ENCODE measurements at places on chromosomes 4 and X. TPM values are rescaled to one million over a fixed set of nuclear protein-coding genes. Genes with fewer than 3 reads are reported as not detected.
A peak's percentile ranks its signal among the peaks of the same experiment; 100 is the strongest.

- no peaks in the 10 kb centered on the region for H3K27me3 ChIP-seq
- H3K36me3 ChIP-seq: no peaks in the 10 kb centered on the region
- peak overlapping the region; percentile 14 for H3K4me3 ChIP-seq
- H3K27ac ChIP-seq: peak overlapping the region; percentile 44
- no peak for DNase-seq
- peaks cover 22% of the 10 kb centered on the region for H3K4me1 ChIP-seq
Observed at GRCh38 chr4:56410247-56411062, 23.2 kb upstream of the AASDH start.

GRCh38 chr4:141464366-141464765 is 172.0 kb upstream of the IL15 start:
- H3K27me3 ChIP-seq: no peaks in the 10 kb centered on the region
- H3K27ac ChIP-seq: no peak overlapping the region
- H3K36me3 ChIP-seq: no peaks in the 10 kb centered on the region
- no peak for DNase-seq
- H3K4me3 ChIP-seq: no peak overlapping the region

DNA sequence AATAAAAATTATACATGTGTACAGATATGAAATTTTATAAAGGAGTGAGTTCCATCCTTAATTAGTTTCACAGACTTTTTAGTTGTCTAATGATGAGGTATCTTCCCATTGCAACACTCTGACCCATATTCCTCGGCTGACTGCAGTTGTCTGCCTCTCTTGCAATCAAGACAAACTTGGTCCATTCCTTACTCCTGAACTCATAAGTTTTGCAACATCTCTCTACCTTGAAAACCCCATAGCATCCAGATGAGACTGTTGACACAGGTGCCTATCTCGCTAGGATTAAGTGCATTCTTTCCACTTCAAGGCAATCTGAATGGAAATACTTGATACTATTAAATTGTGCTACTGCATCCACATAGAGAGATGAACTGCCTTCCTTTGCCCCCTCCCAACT is 2.3 kb downstream of the XKRX start:
- no peak overlapping the region for H3K27ac ChIP-seq
- no peaks in the 10 kb centered on the region for H3K27me3 ChIP-seq

DNA sequence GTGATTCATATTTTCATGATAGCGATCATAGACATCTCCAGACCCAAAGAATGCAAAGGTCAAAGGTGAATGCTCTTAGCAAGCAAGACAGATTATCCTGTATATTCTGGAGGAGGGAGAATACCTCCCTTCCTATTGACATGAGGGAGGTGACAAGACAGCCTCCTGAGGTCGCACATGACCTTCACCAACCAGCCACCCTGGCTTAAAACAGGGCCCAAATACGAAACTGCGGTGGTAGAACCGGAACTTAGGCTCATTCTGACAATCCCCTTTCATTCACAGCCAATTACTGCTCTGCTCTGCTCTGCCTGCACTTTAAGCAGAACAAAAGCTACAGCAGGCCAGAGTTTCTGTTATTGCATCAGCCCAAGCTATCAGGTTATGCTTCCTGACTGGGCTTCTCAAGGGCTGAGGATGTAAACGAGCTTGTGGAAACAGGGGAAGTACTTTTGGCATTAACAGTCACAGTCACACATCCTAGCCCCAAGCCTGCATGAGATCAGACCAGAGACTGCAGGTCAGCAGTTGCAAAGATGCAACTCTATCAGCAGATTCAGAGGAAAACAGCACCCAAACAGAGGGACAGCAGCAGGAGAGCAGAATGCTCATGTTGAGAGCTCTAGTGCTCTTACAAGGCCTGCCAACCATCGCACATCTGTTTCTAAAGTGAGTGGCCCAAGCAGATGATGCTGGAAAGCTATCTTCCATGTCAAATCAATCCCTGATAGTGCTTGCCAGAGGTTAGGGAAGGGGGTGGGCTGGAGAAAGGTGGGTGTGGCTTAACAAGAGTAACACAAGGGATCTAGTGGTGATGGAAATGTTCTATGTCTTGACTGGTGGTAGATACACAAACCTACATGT is 51.3 kb upstream of the MAP3K15 start:
- no peak for DNase-seq
- no peak overlapping the region for H3K27ac ChIP-seq
- no peaks in the 10 kb centered on the region for H3K36me3 ChIP-seq
- no peak overlapping the region for H3K4me3 ChIP-seq
- no peaks in the 10 kb centered on the region for H3K27me3 ChIP-seq

DNA sequence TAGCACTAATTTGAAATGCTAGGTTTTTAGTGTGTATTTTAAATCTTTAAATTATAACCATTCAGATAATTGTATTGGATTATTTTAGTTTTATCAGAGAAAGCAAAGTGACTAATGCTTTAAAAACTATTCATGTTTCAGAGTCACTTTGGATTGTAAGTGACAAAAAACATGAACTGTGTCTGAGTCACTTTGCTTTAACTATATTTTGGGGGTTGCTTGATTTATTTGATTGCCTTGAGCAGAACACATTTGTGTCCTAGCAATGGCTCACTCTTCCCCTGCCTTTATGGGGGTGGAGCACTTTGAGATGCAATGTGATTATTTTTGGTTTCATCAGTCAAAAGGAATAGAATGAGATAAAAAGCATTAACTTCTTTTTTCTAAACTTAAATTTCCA is 188.4 kb upstream of the ARX start:
- no peak for DNase-seq
- no peaks in the 10 kb centered on the region for H3K27me3 ChIP-seq
- H3K4me1 ChIP-seq: no peaks in the 10 kb centered on the region
- H3K27ac ChIP-seq: no peak overlapping the region

GRCh38 chr4:129239088-129239487 is 143.1 kb downstream of the C4orf33 start:
- H3K27ac ChIP-seq: no peak overlapping the region
- no peaks in the 10 kb centered on the region for H3K36me3 ChIP-seq
- no peaks in the 10 kb centered on the region for H3K4me1 ChIP-seq

GRCh38 chrX:19646282-19646681 is 131.0 kb upstream of the MAP3K15 start:
- H3K4me1 ChIP-seq: no peaks in the 10 kb centered on the region
- H3K27me3 ChIP-seq: no peaks in the 10 kb centered on the region
- no peak overlapping the region for H3K27ac ChIP-seq
- H3K4me3 ChIP-seq: no peak overlapping the region
- H3K36me3 ChIP-seq: no peaks in the 10 kb centered on the region

DNA sequence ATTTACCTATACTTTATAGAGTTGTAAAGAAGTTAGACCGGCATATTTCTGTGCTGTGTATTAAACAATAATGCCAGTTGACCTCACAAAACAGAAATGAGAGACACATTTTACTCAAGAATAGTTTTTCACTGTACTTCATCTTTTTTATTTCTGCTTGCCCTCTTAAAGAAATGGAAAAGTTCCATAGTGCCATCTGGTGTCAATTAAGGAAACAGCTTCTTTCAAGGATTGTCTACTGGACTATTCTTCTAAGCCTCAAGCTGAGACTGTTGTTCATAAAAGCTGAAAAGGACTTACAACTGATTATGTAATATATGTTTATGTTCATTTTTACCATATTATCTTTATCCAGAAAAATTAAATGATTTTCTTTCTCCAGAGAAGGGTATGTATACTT is 1523.7 kb downstream of the ARAP2 start:
- H3K4me1 ChIP-seq: peaks cover 3% of the 10 kb centered on the region
- H3K27ac ChIP-seq: no peak overlapping the region
- no peak overlapping the region for H3K4me3 ChIP-seq

DNA sequence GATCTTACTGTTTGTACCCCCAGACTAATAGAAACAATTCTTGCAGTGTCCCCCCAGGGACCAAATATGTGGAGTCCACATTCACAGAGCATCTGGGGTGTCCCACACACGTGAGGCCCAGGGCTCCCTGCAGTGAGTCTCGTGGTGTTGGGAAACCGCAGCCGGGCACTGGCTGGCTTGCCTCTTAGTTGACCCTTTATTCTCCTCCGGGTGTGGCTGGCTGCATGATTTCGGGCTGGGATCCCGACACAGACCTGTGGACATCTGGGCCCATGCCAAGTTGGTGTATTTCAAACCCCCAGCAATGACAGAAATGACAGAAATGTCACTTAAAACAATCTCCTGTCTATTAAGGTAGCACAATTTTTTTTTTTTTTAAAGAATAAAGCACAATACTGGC is 15.6 kb upstream of the CLDN24 start:
- no peaks in the 10 kb centered on the region for H3K36me3 ChIP-seq
- no peak for DNase-seq

GRCh38 chr4:183329954-183330742 is 7.9 kb upstream of the CLDN24 start:
- H3K4me3 ChIP-seq: no peak overlapping the region
- H3K27ac ChIP-seq: no peak overlapping the region
- no peaks in the 10 kb centered on the region for H3K27me3 ChIP-seq
- no peaks in the 10 kb centered on the region for H3K36me3 ChIP-seq
- DNase-seq: no peak

GRCh38 chr4:6962211-6963041 is 52.8 kb downstream of the TBC1D14 start:
- H3K27me3 ChIP-seq: no peaks in the 10 kb centered on the region
- no peaks in the 10 kb centered on the region for H3K4me1 ChIP-seq
- DNase-seq: no peak

GRCh38 chr4:146336410-146336807 is 122.1 kb downstream of the REELD1 start:
- H3K36me3 ChIP-seq: no peaks in the 10 kb centered on the region
- H3K4me3 ChIP-seq: no peak overlapping the region
- no peak overlapping the region for H3K27ac ChIP-seq
- H3K4me1 ChIP-seq: no peaks in the 10 kb centered on the region
- no peaks in the 10 kb centered on the region for H3K27me3 ChIP-seq

DNA sequence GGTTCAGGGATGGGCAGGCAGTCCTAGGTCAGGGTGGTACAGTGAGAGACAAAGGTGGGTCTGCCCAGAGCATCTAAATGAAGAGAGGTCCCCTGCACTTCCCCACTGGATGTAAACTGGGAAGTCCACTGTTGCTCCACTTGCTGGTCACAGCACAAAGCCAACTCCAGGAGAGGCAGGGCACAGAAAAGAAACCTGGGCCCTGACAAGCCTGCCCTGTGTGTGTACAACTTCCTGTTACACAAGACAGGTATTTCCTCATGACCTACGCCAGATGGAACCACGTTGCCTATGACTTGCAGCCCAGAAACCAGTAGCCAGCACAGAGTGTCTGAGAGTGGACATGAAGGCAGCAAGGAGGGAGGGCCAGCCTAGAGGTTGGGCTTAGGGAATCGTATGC is 161.8 kb downstream of the SH3KBP1 start:
- H3K27me3 ChIP-seq: no peaks in the 10 kb centered on the region
- no peaks in the 10 kb centered on the region for H3K36me3 ChIP-seq
- H3K27ac ChIP-seq: no peak overlapping the region
- no peak for DNase-seq

DNA sequence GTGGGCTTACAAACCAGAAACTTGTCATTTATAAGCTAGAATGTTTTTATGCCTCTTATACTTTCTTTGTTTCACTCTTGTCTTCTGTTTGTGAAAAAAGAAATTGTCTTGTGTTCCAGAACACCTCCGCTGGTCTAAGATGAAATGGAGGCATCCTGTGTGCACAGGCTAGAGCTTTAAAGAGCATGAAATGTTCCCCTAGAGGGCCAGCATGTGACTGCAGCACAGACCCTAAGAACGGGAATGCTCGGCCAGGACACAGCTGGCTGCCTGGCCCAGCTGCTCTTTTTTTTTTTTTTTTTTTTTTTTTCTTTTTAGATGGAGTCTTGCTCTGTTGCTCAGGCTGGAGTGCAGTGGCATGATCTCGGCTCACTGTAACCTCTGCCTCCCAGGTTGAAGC is 33.6 kb downstream of the SETD7 start:
- no peaks in the 10 kb centered on the region for H3K36me3 ChIP-seq
- no peak for DNase-seq
- H3K27ac ChIP-seq: no peak overlapping the region

DNA sequence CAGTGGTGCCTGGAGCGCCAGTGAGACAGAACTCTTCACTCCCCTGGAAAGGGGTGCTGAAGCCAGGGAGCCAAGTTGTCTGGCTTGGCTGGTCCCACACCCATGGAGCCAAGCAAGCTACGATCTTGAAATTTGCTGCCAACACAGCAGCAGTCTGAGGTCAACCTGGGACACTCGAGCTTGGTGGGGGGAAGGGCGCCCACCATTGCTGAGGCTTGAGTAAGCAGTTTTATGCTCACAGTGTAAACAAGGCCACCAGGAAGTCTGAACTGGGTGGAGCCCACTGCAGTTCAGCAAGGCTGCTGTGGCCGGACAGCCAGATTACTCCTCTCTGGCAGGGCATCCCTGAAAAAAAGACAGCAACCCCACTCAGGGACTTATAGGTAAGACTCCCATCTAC is 149.5 kb downstream of the EDA2R start:
- H3K36me3 ChIP-seq: no peaks in the 10 kb centered on the region
- H3K27ac ChIP-seq: no peak overlapping the region
- DNase-seq: no peak
- no peaks in the 10 kb centered on the region for H3K27me3 ChIP-seq
- H3K4me3 ChIP-seq: no peak overlapping the region

GRCh38 chr4:165326831-165327210 is 648 bp upstream of the MSMO1 start:
- H3K27ac ChIP-seq: peak overlapping the region; percentile 84
- no peaks in the 10 kb centered on the region for H3K36me3 ChIP-seq
- H3K4me1 ChIP-seq: peaks cover 11% of the 10 kb centered on the region
- H3K4me3 ChIP-seq: peak overlapping the region; percentile 42
- no peaks in the 10 kb centered on the region for H3K27me3 ChIP-seq
- no peak for DNase-seq

DNA sequence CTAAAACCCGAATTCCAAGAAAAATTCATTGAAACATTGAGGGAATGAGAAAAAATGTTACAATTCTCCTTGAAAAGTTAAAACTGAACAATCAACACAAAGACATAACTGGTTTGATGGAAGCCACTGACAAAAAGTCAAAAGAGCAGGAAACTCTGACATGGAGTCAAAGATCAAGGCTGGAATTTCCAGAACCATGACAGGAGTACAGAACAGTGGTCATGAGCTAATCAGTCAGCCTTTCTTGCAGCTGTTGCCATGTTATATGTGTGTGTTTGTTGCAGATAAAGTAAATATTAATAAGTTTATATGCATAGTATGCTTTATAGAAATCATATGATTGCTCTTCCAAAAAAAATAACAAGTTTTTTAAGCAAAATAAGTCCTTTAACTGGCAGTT is 184.7 kb upstream of the HCCS start:
- no peaks in the 10 kb centered on the region for H3K36me3 ChIP-seq
- peaks cover 5% of the 10 kb centered on the region for H3K4me1 ChIP-seq
- no peak for DNase-seq
- no peak overlapping the region for H3K4me3 ChIP-seq
- no peak overlapping the region for H3K27ac ChIP-seq

- no peak overlapping the region for H3K27ac ChIP-seq
- H3K36me3 ChIP-seq: no peaks in the 10 kb centered on the region
- no peak for DNase-seq
Observed at GRCh38 chrX:9821572-9821971, 35.3 kb downstream of the SHROOM2 start.

GRCh38 chrX:109952985-109953905 is 49.7 kb upstream of the TMEM164 start:
- H3K4me1 ChIP-seq: no peaks in the 10 kb centered on the region
- H3K27me3 ChIP-seq: no peaks in the 10 kb centered on the region
- H3K27ac ChIP-seq: no peak overlapping the region
- no peak overlapping the region for H3K4me3 ChIP-seq
- H3K36me3 ChIP-seq: no peaks in the 10 kb centered on the region

TDO2 gene
- 0.49 TPM for total RNA-seq

IL2 gene
- total RNA-seq: not detected

TMSB15C gene
- 7.6 TPM for total RNA-seq

GLOD5 gene
- total RNA-seq: not detected

HTN3 gene
- total RNA-seq: not detected

GPR34 gene
- total RNA-seq: 7.5 TPM

XPNPEP2 gene
- total RNA-seq: 3.4 TPM

SPACA5B gene
- not detected for total RNA-seq

ANK2 gene
- total RNA-seq: 91.0 TPM

LDOC1 gene
- total RNA-seq: 4.3 TPM
